ENCODE measurements at places on chromosomes 3 and 15.

DNA sequence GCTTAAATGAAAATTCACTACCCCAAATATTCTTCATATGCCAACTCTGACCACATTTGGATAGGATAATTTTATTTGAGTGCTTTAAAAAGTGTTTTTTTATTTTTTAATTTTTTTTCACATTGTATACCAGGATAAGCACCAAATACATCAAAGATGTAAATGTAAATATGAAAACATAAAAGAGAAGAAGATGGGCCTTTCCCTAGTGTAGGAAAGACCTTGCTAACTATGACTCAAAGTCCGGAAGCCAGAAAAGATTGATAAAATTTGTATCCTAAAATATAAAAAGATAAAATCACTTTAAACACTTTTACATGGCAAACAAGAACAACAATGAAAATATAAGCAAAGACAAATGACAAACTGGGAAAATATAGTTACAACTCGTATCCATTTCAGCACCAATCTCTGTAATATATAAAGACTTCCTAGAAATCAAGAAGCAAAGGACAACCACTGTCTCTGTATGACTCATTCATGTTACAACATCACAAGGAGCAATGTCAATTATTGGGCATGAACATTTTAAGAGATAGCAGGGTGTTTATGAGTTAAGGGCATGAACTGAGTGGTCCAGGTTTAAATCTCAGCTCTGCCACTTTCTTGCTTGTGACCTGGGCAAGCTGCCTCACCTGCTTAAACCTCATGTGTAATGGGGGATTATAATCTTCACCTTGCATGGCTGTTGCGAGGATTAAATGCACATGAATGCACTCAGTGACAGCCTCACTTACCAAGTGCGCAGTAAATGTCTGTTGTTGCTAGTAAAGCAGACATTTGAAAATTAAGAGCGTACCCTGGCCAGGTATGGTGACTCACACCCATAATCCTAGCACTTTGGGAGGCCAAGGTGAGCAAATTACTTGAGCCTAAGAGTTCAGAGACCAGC lies 25.3 kb upstream of the ARHGEF3 start:
- DNase-seq, result no peak

GRCh38 chr3:51396401-51396800 lies 5.3 kb downstream of the RBM15B start:
- no peak for DNase-seq

DNA sequence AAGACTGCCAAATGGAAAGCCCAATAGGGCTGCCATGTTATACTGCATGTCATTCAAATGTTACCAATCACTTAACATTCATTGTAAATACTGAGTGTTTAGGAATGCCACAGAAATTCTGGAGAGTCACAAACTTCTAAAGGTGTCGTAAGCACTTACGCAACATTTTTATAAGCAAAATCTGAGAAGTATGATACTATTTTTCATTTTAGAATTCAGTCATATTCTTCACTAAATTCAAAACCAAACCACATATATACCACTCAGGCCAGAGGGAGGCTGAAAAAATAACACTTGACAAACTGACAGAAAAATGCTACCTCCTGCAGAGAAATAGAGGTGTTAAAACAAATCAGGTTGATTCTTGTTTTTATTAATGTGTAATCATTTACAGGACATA lies 89.8 kb downstream of the THBS1 start:
- DNase-seq, result no peak

DNA sequence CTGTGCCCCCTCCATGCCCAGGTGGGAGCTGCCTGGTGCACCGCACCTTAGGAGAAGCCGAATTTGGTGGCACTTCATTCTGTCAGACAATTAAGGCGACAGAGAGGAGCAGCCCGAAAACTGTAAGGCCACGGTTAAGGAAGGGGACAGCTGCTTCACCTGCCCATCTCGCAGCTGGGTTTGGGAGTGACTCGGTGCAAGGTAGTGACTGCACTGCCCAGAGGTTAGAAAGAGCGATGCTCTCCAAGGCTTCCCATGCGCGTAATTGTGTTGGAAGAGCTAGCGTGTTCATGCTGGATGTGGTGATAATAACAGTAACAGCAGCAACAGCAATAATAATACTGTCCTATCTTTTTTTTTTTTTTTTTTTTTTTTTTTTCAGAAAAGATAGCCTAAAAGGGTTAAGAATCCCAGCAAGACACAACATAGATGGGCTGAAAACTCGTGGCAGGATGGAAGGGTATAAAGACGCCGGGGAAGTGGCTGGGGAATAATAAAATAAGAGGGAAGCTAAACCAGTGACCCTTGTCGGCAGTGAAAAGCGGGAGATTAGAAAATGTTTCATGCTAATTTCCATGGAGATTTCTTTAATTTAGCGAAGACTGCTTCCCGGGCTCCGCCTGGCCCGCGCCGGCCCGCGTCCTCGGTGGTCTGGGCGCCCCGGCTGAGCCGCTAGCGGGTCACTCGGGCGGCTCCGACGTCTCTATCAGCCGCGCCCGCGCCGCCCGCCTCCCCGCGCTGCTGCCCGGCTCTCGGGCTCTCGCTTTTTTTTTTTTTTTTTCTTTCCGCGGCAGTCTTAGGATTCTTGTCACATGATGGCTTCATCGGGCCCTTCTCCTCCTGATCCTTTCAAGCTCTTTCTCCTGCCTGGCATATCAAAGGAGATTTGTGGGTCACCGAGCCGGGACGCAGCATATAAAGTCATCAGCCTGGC lies 617.1 kb downstream of the NR2F2 start:
- no peak for DNase-seq

DNA sequence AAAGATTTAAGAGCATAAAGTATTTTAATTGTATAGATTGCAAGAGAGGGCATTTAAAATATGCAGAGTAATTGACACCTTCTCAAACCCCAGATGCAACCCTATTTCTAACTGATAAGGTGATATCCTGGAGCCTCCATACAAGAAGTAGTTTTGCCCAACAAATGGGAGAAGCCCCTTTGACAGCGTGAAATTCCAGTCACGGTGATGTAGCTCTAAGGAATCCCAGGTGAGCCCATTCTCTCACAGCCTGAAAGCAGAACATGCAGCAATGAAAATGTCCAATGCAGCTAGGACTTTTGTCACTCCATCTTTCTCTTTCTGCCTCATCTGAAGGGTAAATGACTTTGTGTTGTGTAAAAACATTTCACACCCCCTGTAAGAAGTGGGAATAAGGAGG lies 96.4 kb downstream of the TMEM212 start:
- no peak for DNase-seq

DNA sequence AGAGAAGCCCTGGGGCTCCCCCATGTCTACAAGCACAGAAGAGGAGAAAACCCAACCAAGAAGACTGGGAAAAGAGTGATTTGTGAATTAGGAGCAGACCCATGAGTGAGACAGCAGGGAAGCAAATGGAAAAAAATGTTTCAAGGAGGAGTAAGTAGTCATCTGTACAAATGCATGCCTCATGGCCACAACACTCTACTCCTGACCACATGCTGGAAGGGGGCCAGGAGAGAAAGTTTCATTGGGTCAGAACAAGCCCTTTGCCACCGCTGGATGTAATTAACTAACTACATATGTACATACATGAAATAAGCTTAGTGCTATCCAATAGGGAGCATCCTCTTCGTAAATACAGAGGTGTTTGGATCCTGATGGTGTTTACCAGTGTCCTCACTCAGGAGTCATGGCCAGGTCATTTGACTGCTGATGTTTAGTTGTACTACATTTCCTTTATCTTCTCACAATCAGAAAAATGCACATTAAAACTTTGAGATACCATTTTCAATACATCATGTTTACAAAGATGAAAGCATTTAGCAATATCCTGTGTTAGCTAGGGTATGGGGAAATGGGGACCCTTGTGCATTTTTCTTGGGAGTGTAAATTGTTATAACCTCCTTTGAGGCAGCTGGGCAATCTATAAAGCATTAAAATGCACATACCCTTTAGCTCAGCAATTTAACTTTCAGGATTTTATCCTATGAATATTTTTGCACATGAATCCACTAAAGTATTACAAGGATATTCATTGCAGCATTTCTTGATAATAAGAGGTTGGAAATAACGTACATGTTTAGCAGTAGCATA lies 27.1 kb downstream of the CLRN1 start:
- no peak for DNase-seq

GRCh38 chr3:46284981-46285683 lies 42.9 kb downstream of the CCR3 start:
- DNase-seq, result no peak

DNA sequence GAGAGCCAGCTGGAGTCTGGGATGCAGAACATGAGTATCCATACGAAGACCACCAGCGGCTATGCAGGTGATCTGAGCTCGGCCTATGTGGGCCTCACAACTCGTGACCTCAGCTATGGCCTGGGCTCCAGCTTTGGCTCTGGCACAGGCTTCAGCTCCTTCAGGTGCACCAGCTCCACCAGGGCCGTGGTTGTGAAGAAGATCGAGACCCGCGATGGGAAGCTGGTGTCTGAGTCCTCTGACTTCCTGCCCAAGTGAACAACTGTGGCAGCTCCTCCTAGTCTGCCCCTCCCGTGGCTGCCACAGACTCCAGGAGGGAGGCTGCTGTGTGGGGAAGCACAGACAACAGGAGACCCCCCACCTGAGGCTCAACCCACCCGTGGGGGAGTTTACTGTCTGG lies 3.6 kb upstream of the KPNA4 start:
- no peak for DNase-seq

Data from right hindlimb (tissue), 1 donor.